ENCODE measurements at places on chromosomes 16 and 17.

DNA sequence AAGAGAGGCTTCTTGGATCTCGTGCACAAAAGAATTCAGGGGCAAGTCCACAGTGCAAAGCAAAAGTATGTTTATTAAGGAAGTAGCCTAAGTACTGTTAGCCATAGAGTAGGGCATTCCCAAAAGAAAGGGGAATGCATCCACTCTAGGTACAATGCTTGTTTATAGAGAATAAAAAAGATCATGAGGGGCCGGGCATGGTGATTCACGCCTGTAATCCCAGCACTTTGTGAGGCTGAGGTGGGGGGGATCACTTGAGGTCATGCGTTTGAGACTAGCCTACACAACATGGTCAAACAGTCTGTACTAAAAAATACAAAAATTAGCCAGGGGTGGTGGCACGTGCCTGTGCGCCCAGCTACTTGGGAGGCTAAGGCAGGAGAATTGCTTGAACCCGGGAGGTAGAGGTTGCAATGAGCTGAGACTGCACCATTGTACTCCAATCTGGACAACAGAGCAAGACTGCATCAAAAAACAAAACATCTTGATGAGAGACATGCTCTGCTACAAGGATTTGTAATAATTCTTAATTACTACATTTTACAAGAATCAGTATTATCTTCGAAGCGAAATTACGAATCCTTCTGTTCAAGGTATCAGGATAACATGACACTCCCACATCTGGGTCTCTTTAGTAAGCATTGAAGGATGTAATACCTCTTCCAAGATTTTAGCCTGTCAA, 191.6 kb downstream of the CPPED1 start:
- no peak for DNase-seq

GRCh38 chr16:74747-75334, 2.4 kb upstream of the RHBDF1 start:
- no peak for DNase-seq

GRCh38 chr17:50133769-50134099, 3.8 kb upstream of the SAMD14 start:
- DNase-seq, result no peak

GRCh38 chr16:4936181-4936990, 562 bp downstream of the PPL start:
- no peak for DNase-seq

DNA sequence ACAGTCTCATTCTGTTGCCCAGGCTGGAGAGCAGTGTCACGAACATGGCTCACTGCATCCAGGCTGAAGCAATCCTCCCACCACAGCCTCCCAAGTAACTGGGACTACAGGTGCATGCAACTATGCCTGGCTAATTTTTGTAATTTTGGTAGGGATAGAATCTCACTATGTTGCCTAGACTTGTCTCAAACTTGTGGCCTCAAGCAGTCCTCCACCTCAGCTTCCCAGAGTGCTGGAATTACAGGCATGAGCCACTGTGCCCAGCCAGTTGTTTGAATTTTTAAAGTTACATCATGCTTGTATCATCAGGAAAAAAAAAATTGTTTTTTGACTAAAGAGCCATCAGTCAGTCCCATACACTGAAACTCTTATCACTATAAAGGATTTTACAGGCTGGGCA, 17.1 kb upstream of the VPS4A start:
- no peak for DNase-seq

DNA sequence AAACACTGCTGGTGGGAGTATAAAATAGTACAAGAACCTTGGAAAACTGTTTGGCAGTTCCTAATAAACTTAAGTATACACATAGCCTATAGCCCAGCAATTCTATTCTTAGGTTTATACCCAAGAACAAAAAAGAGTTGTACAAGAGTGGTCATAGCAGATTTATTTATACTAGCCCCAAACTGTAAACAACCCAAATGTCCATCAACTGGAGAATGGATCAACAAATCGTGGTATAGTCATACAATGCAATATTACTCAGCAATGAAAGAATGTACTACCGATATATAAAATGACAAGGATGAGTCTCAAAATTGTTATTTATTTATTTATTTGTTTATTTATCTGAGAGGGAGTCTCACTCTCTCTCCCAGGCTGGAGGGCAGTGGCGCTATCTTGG, 23.1 kb downstream of the GNGT2 start:
- DNase-seq, result no peak

- DNase-seq, result no peak
Observed at GRCh38 chr16:58197314-58198012, 443 bp downstream of the CSNK2A2 start.

- no peak for DNase-seq
Observed at GRCh38 chr16:58276346-58276951, 18.4 kb downstream of the PRSS54 start.

GRCh38 chr17:8724451-8724850, 20.2 kb downstream of the CCDC42 start:
- DNase-seq, result no peak

GRCh38 chr17:67139784-67140665, 95.7 kb downstream of the CACNG1 start:
- DNase-seq, result no peak

DNA sequence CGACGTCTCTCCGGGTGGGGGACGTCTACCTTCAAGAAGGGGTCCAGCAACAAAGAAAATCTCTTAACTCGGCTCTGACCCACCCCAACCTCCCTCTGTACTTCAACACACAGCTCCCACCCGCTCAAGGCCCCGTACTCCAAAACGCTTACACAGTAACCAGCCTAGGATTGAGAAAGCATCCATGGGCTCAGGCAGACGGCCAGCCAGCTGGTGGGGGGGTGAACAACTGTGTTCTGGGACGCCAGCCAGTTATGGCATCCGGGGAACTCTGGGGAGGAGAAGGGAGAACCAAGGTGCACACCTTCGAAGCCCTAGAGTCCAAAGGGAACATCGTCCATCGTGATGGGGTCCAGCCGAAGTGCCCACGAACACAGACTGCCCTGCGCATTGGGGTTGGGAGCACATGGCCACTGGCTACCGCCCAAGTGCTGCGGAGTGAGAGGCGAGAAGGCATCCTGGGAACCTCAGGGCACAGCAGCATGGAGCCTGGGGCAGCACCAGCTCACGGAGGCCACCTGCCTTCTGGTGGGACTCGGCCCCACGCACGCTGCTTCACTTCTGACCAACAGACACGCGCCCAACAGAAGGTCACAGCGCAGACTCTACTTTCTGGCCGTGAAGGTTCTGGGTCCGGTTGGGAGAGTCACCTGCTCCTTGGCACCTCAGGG, 14.3 kb downstream of the SLC16A3 start:
- no peak for DNase-seq

DNA sequence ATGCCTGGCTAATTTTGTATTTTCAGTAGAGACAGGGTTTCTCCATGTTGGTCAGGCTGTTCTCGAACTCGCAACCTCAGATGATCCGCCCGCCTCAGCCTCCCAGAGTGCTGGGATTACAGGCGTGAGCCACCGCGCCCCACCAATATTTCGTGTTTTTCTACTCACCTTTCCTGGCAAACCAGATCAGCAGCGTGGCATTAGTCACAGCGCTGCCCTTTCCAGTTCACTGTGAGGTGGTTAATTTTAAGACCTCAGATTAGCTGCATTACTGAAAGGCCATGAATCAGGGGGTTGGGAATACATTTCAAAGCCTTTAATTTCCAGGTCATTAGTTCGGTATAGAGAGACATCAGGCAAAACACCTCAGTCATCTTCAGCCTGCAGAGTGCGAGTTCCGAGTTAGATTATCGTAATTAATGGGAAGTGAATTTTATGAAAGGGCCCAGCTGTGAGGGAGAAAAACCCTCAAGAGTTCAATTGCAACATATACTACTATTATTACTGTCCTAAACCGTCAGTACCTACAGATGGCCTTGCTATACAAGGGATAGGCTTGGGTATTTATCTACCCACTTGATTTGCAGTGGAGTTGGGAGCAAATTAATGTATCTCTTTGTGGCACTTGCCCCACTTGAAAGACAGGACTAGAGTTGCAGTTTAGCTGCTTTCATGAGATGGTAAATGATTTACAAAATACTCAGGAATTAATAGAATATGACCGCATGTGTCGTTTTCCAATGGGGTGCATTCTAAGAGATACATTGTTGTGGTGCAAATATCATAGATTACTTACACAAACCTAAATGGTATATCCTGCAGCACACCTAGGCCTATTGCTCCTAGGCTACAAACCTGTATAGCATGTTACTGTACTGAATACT, 2.1 kb upstream of the USP32 start:
- DNase-seq, result no peak

DNA sequence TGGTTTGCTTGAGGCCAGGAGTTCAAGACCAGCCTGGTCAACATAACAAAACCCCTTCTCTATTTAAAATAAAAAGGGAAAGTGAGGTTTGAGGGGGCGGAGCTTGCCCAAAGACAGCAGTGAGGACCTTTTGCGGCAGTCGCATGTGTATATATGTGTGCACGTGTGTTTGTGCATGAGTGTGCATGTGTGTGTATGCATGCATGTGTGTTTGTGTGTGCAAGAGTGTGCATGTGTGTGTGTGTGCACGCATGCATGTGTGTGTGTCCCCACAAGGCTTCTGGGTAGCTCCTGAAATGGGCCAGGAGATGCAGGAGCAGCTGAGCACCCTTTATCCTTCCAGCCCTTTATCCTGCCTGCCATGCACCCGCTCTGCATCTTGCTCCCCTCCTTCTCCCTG, 9.0 kb downstream of the RHBDL3 start:
- DNase-seq, result no peak
